ENCODE measurements at places on chromosomes 4 and X. TPM values are rescaled to one million over a fixed set of nuclear protein-coding genes. Genes with fewer than 3 reads are reported as not detected.
A peak's percentile ranks its signal among the peaks of the same experiment; 100 is the strongest.

GRCh38 chrX:134908356-134908755 lies 82.4 kb upstream of the SMIM10 start:
- DNase-seq, result peak; percentile 48

Gene CFI
- total RNA-seq, result 0.08 TPM

- no peak for DNase-seq
Observed at GRCh38 chr4:150710770-150711375, 128.9 kb downstream of the MAB21L2 start.

GRCh38 chrX:18931972-18932371 lies 51.9 kb downstream of the PHKA2 start:
- DNase-seq, result peak; percentile 1

- DNase-seq, result peak; percentile 53
Observed at GRCh38 chr4:75512386-75513211, 1.6 kb downstream of the RCHY1 start.

Gene ANOS1
- total RNA-seq, result 14.6 TPM

DNA sequence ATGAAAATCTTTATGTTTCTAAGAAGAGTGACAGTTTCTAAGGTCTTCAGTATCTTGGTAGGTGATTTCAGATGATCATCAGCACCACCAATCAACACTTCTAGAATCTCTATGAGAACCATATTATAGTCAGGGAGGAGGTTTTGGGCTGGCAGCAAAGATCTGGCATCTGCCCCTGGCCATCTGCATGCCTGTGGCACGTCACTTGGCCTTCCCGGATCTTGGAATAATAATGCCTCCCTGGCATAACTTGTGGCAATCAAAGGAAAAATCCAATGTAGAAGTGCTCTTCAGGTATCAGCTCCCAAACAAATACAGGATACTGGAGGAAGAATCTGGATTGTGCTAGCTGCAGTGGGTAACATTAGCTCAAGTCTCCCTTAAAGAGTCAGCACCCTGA lies 57.3 kb downstream of the RASL11B start:
- DNase-seq, result no peak

Gene CHRDL1
- total RNA-seq, result 4.1 TPM

DNA sequence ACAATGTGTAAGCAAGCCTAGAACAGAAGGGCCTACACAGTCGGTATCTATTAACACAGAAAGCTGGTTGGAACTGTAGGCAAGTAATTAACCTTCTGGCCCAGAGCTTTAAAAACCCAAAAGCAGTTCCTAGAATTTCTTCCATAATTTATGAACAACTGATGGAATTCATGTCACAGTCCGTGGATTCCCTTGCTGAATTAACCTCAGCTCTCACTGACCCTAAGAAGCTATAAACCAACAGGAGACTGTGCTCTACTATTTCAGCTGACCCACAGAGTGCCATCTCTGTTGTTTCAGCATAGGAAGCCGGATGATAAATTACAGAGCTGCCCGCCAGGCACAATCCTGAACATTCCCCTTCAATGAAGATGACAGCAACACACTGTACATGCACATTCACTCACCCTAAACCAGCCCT lies 157.3 kb downstream of the PRDM5 start:
- DNase-seq, result no peak

GRCh38 chr4:132540268-132540667 lies 608.8 kb upstream of the PCDH10 start:
- no peak for DNase-seq

- no peak for DNase-seq
Observed at GRCh38 chr4:99437723-99438404, 2.7 kb upstream of the ADH7 start.

DNA sequence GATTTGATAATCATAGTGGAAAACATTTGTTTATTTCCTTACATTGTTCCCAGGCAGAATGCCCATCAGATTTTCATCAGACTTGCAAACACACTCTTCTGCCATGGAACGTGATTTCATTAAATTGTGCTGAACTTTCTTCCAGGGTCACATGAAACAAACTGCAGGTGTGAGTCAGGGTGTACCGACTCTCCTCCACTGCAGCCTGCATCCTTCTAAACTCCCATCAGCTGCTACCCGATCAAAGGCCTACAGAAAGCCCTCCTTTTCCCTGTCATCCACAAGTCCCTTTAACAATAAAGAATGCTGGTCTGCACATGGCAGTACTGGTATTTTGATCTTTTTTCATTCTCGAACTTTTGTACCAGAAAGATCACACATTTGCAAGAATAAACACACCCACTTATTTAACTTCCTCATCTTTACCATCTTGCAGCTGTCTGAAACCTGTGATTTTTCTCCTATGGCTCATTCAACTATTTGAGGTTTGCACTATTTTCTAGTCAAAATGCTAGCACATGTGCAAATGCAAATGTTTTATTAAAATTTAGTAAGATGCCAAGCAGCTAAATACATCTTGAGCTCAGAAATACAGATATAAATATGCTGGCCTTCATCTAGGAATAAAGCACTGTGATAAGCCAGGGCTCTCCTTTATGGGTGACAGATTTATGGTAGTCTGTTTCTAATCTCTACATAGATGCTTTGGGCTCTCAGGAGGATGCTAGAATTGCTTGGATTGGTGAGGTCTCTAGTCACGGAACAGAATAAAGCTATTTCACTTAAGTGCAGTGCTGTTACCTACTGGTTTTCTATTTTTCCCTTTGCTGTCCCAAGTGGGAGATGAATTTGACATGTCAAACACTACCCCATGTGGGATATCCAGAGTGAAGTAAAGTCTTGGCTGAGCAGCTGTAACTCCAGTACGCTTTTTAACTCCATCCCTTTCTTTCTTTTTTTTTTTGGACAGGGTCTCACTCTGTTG lies 25.8 kb upstream of the ARHGAP24 start:
- no peak for DNase-seq

DNA sequence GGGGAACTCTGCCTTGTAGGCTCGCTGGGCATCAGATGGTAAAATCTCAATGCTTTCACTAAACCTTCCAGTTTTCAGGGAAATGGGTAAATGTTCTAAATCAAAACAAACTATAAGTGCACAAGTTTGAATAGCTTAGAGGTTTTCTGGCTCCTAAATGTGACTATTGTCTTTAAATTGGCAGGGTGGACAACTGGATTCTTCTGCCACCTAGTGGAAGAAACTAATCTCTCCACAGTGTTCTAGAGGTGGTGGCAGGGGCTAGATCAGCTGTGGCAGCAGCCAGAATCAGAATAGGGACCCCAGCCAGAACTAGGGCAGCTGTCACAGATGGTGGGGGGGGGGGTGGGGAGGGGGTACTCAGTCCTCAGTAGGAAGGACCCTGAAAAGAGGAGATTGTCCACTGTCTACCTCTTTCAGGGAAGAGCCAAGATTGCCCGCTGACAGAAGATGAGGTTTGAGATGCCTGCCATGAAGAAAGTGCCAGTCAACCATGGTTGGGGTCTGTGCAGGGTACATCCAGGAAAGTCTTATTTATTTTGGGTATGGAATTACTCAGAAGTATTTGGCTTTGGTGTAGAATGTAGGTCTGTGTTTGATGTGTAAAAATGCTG lies 201.4 kb downstream of the CCNG2 start:
- DNase-seq, result peak; percentile 25

GRCh38 chrX:75603833-75604232 lies 81.0 kb upstream of the ZDHHC15 start:
- no peak for DNase-seq
